ENCODE measurements at places on chromosomes 13 and 19.

GRCh38 chr19:29841559-29842367 lies 30.0 kb downstream of the CCNE1 start:
- no peak overlapping the region for H3K27ac ChIP-seq
- H3K36me3 ChIP-seq: no peaks in the 10 kb centered on the region
- no peak for DNase-seq
- no peak overlapping the region for H3K4me3 ChIP-seq

- H3K27me3 ChIP-seq: peaks cover 27% of the 10 kb centered on the region
- no peak for DNase-seq
- no peak overlapping the region for H3K4me3 ChIP-seq
- H3K4me1 ChIP-seq: peaks cover 5% of the 10 kb centered on the region
- no peak overlapping the region for H3K27ac ChIP-seq
- no peaks in the 10 kb centered on the region for H3K36me3 ChIP-seq
Observed at GRCh38 chr13:27281420-27281819, 10.8 kb downstream of the RASL11A start.

GRCh38 chr19:4183967-4184717 lies 1.7 kb downstream of the ANKRD24 start:
- peaks cover 34% of the 10 kb centered on the region for H3K4me1 ChIP-seq
- no peaks in the 10 kb centered on the region for H3K27me3 ChIP-seq
- H3K36me3 ChIP-seq: peaks cover 3% of the 10 kb centered on the region
- H3K27ac ChIP-seq: no peak overlapping the region
- peak overlapping the region; percentile 51 for H3K4me3 ChIP-seq

- no peak overlapping the region for H3K4me3 ChIP-seq
- peaks cover 10% of the 10 kb centered on the region for H3K36me3 ChIP-seq
- no peak overlapping the region for H3K27ac ChIP-seq
- H3K4me1 ChIP-seq: peaks cover 20% of the 10 kb centered on the region
- no peak for DNase-seq
- H3K27me3 ChIP-seq: no peaks in the 10 kb centered on the region
Observed at GRCh38 chr19:42111811-42112210, 20.4 kb downstream of the POU2F2 start.

DNA sequence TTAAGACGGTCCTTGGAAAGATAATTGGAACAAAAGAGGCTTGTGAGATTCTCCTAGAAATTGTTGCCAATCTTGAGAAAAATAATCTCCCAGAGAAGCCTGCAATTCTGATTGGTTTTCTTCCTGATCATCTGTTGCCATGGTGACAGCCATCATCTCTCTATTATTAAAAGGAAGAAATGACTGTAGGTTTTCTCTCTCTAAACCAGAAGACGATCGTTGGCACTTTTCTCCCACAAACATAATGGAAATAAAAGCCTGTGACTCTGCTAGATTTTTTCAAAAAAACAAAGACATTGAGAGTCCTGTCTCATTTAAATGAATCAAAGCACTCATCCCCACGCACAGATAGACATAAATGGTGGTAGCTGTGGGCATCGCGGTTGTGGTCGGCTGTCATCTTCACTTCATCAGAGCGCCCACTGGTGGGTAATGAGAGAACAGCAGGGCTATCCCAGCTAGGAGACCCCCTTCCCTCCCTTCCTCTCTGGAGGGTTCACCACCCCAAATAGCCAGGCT lies 21.7 kb upstream of the CALM3 start:
- no peaks in the 10 kb centered on the region for H3K27me3 ChIP-seq
- no peak overlapping the region for H3K4me3 ChIP-seq
- DNase-seq: no peak
- no peak overlapping the region for H3K27ac ChIP-seq
- H3K4me1 ChIP-seq: peaks cover 11% of the 10 kb centered on the region

DNA sequence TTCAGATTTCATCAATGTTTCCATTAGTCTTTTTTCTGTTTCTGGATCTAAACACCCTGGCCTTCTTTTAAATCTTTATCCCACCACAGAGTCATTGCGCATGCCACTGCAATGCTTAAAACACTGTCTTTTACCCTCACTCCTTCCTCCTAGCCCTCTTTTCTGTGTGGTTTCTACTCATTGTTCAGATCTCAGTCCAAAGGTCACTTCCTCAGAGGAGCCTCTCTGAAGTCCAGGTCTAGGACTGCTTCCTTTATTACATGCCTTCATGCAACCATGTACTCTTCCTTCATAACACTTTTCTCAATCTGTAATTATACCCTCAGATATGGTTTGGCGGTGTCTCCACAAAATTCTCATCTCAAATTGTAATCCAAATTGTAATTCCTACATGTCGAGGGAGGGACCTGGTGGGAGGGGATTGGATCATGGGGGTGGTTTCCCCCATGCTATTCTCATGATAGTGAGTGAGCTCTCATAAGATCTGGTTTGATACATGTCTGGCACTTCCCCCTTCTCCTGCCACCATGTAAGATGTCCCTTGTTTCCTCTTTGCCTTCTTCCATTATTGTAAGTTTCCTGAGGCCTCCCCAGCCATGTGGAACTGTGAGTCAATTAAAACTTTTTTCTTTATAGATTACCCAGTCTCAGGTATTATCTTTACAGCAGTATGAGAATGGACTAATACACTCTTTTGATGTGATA lies 808.9 kb downstream of the DIAPH3 start:
- peaks cover 2% of the 10 kb centered on the region for H3K36me3 ChIP-seq
- H3K27me3 ChIP-seq: peaks cover 12% of the 10 kb centered on the region
- DNase-seq: no peak
- no peak overlapping the region for H3K27ac ChIP-seq

DNA sequence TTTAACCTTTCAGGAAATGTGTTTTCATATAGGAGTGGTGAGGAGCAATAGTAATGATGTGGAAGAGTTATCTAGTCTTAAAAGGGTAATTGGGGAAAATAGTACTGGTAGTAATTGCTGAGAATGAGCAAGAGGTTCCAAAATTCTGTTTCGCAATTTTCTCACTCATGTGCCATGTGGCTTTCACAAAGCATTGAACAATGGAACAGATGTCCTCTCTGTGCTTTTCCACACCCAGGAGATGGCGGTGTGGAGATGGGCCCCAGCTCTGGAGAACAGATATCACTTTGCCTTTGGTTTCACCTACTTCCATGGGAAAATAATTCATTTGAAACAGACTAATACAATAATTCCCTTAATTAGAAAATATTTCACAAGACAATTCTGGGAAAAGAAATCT lies 170.0 kb upstream of the SLC10A2 start:
- no peaks in the 10 kb centered on the region for H3K36me3 ChIP-seq
- no peak overlapping the region for H3K27ac ChIP-seq
- H3K4me1 ChIP-seq: no peaks in the 10 kb centered on the region
- DNase-seq: no peak

DNA sequence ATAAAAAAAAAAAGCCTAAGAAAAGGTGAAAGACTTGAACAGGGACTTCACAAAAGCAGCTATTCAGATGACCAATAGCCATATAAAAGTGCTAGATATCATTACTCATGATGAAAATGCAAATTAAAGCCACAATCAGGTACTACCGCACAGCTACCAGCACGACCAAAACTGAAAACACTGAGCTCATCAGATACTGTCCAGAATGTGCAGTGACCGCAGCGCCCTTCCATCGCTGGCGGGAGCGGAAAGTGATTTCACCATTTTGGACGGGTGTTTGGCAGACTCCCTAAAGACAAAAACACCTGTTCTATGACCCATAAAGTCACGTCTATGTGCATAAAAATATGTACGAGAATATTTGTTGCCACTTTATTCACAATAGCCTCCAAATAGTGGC lies 60.7 kb downstream of the SLC6A16 start:
- H3K27me3 ChIP-seq: no peaks in the 10 kb centered on the region
- no peak for DNase-seq
- no peak overlapping the region for H3K27ac ChIP-seq

DNA sequence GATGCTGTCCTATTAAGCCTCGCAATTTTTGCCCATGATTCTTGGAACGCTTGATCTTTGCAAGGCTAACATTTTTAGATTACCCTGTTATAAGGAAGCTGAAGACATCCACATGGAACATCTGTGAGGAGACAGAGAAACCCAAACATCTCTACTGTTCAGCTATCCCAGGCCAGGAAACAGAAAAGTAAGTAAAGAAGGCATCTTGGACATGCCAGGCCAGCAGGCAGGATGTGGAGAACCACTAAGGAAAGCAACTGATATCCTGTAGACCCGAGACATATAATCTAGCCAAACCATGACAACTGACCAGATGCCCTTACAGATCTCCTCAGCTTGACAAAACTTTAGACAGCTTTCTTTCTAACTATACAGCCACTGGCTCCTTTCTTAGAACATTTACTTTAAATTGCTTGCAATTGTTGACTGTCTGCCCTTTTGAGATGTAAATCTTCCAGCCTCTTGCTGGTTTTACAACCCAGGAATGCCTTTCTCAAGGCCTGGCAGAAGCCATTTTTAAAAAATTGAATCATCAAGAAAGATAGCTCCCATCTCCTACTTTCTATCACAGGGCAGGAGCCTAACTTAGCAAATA lies 255.8 kb upstream of the DACH1 start:
- H3K4me3 ChIP-seq: no peak overlapping the region
- DNase-seq: no peak
- H3K27ac ChIP-seq: no peak overlapping the region
- no peaks in the 10 kb centered on the region for H3K36me3 ChIP-seq
- no peaks in the 10 kb centered on the region for H3K4me1 ChIP-seq

- H3K36me3 ChIP-seq: no peaks in the 10 kb centered on the region
- H3K4me3 ChIP-seq: no peak overlapping the region
- no peak overlapping the region for H3K27ac ChIP-seq
- no peaks in the 10 kb centered on the region for H3K4me1 ChIP-seq
- peaks cover 24% of the 10 kb centered on the region for H3K27me3 ChIP-seq
Observed at GRCh38 chr13:59208405-59209195, 955.1 kb downstream of the DIAPH3 start.

DNA sequence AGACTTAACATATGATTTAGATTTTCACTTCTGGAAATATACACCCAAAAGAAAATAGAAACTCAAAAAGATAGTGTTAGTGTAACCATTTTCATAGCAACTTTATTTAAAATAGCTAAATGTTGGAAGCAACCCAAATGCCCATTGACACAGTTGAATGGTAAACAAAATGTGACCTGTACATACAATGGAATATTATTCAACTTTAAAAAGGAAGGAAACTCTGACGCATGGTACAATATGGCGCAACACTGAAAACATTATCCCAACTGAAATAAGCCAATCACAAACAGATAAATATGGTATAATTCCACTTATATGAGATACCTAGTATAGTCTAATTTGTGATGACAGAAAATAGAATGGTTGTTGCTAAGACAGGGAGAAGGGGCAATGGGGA lies 1456.1 kb upstream of the MIR17HG start:
- H3K36me3 ChIP-seq: no peaks in the 10 kb centered on the region
- no peaks in the 10 kb centered on the region for H3K27me3 ChIP-seq
- no peaks in the 10 kb centered on the region for H3K4me1 ChIP-seq

GRCh38 chr19:44987148-44987675 lies 14.1 kb upstream of the RELB start:
- peaks cover 2% of the 10 kb centered on the region for H3K4me1 ChIP-seq
- H3K4me3 ChIP-seq: peak overlapping the region; percentile 7
- no peak for DNase-seq
- H3K36me3 ChIP-seq: peaks cover 5% of the 10 kb centered on the region
- peak overlapping the region; percentile 79 for H3K27ac ChIP-seq

DNA sequence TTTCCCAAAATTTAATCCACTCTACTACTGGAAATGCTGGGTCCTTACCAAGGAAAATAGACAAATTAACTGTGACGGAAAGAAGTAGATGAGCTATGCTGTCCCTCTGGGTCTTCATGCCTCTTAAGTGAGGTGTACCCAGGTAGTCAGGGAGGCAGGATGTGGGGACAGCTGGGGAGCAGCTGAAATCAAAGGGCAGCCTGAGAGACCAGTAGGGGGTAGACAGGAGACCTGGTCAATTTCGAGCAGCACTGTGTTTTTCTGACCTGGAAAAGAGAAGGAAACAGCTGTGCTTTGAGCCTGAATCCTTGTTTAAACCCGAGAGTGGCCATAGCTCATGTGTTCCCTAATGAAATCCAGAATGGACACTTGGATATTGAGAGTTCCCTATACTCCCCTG lies 587.3 kb downstream of the EFNB2 start:
- no peak for DNase-seq
- H3K27me3 ChIP-seq: no peaks in the 10 kb centered on the region
- no peak overlapping the region for H3K4me3 ChIP-seq
- H3K27ac ChIP-seq: no peak overlapping the region

DNA sequence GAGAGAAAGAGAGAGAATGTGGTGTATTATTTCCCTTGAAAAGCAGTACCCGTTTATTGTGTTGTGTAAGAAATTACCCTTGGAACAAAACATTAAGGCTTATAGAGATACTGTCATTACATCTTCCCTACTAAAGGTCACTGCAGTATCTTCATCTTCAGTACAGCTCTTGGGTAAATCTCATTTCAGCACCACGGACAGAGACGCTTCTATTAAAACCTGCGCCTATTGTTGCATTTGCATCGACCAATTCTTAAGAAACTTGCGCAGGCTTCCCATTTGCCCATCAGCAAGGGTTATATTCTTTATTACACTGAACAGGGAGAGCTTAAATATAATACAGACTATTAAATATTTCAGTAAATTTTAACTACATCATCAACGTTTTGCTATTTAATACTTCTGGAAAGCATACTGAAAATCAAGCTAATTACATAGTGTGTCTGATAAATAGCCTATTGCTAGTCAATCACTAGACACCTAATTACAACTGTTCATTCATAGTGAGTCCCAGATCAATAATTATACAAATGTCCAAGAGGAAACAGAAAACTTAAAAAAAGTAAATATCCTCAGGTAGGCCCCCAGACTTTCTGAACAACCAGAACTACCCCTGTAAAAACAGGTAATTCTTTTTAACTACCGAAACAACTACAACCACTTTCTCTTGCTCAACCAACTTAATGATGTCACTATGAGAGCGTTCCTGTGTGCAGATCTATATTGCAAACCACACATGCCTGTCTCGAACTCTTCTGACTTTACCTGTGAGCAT lies 350.6 kb downstream of the LIG4 start:
- H3K4me3 ChIP-seq: no peak overlapping the region
- H3K36me3 ChIP-seq: peaks cover 5% of the 10 kb centered on the region
- no peaks in the 10 kb centered on the region for H3K4me1 ChIP-seq
- H3K27me3 ChIP-seq: peaks cover 26% of the 10 kb centered on the region
- no peak overlapping the region for H3K27ac ChIP-seq
- DNase-seq: no peak

DNA sequence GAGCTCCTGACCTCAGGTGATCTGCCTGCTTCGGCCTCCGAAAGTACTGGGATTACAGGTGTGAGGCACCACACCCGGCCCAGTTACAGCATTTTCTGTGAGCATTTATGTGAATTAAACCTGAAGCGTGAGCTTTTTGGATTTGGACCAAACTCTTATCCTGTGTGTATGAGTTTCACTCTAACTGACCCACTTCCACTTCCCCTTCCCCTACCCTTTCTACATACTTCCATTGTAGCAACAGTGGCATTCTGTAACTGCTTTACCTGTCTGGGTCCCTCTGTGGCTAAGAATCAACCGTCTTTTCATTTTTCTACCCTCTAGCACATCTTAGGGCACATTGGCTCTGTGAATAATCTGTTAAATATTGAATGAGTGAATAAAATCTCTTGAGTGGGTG lies 16.2 kb downstream of the FRY start:
- peaks cover 5% of the 10 kb centered on the region for H3K36me3 ChIP-seq
- peaks cover 48% of the 10 kb centered on the region for H3K4me1 ChIP-seq
- H3K4me3 ChIP-seq: peak overlapping the region; percentile 72
- no peaks in the 10 kb centered on the region for H3K27me3 ChIP-seq
- no peak for DNase-seq

All from T-helper 17 cell (primary cell).